ENCODE measurements at places on chromosomes 13 and 19.

- no peak for DNase-seq
These were observed 55.1 kb downstream of the FGF14 start for GRCh38 chr13:102346769-102347168.

- peak; percentile 79 for DNase-seq
These were observed 7.3 kb upstream of the STRN4 start for GRCh38 chr19:46753420-46754155.

GRCh38 chr13:25237083-25237482 lies 50.2 kb downstream of the MTMR6 start:
- DNase-seq: no peak

DNA sequence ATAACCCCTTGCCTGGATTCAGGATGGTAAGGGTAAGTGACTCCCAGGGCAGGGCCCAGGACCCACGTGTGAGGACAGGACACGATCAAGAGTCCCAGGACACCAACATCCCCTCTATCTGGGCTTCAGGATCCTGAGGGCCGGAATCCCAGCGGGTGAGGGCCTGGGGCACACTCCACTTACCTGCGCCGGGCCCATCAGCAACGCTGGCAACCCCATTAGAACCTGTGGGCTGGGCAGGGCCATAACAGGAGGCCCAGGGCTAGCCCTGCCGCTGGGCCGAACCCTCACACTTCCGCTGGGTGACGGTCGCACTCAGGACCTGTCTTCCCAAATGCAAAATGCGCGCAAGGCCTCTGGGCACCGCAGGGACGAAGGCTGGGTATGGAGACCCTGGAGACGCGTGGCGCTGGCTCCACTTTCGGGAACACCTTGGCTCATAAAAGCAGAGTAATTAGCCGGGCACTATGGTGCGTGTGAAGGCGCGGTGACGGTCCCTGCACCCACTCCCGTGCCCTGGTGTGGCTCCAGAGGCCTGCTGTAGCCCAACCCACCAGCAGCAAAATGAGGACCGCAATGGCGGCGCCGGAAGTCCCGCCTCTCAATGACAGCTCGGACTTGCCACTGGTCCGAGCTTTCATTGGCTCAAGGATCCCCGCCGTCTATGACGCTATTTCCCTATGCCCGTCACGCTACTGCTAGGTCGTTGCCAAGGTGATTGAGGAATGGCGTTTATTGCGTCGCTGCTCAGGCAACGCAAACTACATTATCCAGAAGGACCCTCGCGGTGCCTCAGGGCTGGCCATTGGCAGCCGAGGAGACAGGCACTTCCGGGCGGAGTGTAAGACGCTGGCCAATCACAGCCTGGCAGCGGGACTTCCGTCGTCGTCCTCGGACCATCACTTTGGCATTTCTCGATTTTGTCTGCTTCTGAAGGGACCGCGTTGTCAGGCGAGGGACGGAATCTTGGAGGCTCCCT lies at the start of gene ZNF132:
ZNF132 (minus strand) TSS at position 578 of the 979 bp plus-strand sequence; CDS start at position 246, 332 bp downstream.
- DNase-seq: peak; percentile 97

GRCh38 chr19:7898967-7899366 lies 4.7 kb upstream of the MAP2K7 start:
- no peak for DNase-seq

DNA sequence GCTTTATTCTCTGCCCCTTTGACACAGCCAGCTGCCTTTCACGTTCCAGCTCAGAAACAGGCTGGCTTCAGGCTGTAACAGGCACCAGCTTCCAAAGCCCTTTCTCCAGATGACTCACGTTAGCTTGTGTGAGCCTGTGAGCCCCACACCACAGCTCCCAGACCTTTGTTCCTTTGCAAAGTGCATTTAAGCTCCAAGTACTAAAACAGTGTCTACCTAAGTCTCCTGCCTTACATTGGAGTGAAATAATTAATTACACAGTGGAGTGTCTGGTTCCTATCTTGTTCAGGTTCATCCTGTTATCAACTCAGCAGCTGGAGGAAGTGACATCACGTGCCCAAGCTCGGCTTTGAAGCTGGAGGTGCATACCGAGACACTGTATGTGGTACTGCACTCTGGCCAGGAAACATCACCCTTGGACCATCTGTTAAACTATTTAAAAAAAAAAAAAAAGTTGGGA lies 475.8 kb downstream of the FOXO1 start:
- DNase-seq: peak; percentile 33

GRCh38 chr13:64849196-64849595 lies 2380.9 kb downstream of the PCDH9 start:
- no peak for DNase-seq

DNA sequence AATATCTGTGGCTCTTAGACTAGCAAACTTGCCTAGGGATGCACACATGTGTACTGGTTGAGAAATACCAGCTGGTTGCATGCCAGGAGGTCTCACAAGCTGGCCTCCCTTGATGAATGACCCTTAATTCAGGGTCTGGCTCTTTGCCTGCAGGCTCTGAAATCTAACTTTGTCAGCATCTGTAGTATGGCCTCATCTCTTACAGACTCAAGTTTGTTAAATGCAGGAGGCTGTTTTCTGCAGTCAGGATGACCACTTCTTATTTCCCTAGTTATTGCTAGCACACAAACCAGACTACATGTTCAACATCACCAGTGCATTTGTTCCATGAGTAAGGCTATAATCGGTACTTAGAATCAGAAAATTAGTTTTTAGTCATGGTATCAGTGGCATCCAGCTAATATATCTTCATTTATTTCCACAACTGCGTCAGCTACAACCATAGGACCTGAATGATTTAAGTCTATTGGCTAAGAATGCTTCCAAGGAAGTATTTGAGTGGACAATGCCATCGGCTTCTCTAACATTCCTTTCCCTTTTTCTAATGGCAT lies 23.3 kb upstream of the POSTN start:
- DNase-seq: no peak

DNA sequence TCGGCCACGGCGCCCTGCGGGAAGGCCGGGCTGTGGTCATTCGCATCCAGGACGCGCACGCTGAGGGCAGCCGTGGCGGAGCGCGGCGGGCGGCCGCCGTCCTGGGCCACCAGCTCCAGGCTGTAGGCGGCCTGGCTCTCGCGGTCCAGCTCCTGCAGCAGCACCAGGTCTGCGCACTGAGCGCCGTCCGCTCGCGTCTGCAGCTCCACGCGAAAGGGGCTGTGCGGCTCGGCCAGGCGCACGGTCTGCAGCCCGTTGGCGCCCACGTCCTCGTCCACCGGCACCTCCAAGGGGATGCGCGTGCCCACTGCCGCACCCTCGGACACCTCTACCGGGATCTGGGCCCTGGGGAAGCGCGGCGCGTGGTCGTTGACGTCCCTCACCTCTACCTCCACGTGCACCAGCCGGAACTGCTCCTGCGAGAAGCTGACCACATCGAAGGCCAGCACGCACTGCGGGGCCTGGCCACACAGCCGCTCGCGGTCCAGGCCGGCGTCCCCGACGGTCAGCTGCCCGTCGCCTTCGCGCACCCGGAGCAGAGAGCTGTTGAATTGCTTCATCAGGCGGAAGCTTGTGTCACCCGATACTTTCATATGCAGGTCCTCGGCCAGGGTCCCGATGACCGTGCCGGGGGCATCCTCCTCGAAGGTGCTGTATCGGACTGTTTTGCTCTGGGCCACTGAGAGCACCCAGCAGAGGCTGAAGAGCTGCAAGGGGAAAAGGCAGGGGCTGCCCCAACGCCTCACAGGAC lies 583 bp downstream of the PCDH8 start:
- no peak for DNase-seq

GRCh38 chr13:97018029-97018819 lies 23.9 kb upstream of the OXGR1 start:
- DNase-seq: peak; percentile 47

- DNase-seq: no peak
These were observed 545.5 kb downstream of the UQCRFS1 start for GRCh38 chr19:28667348-28667977.

GRCh38 chr13:30034458-30034795 lies 184.0 kb upstream of the UBL3 start:
- DNase-seq: no peak

DNA sequence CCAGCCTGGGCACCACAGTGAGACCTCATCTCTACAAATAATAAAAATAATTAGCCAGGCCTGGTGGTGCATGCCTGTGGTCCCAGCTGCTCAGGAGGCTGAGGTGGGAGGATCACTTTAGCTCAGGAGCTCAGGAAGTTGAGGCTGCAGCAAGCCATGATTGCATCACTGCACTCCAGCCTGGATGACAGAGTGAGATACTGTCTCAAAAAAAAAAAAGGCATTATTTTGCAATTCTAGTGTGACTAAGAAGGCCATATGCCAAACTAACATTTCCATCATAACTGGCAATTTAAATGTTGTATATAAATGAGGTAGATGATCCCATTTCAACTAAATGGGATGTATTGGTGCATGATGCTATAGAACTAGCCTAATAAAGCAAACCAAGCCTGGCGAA lies 632.8 kb upstream of the KLF12 start:
- DNase-seq: no peak

DNA sequence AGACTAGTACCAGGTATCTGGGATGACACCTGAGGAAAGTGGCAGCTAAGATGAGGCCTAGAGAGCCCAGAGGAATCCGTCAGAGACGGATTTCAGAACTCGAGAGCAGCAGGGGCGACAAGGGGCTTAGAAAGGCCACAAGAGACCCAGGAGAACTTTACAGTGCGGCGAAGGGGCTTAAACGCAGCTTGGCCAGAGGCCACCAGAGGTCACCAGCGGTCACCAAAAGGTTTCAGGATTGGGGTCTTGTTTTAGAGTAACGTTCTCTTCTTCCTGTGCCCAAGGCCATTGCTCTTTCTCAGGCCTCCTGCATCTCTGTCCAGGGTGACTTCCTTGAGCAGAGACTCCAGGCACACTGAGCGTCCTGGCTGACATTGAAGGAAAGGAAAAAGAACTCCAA lies 2.2 kb downstream of the ZSCAN22 start:
- DNase-seq: peak; percentile 52

GRCh38 chr13:76198568-76199163 lies 562.5 kb downstream of the LMO7 start:
- DNase-seq: no peak

GRCh38 chr19:13356686-13357280 lies 149.5 kb downstream of the CACNA1A start:
- no peak for DNase-seq

DNA sequence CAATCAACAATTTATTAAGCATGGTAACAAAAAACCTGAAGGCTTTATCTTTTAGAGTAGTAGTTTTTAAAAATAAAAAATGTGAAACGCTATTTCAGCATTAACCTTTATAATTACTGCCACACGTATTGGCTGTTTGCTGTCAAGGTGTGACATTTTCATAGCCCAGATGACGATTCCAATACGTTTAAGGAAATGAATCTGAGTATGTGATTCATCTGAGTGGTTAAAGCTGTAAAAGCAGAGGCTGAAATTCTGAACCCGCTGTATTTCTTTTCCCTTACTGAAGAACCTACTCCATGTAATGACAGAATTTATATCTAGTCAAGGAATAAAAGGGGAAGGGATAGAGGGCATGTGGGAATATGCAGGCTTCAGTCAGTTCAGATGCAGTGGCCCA lies 166.0 kb downstream of the LMO7 start:
- DNase-seq: no peak

- DNase-seq: no peak
These were observed 12.5 kb downstream of the GJB6 start for GRCh38 chr13:20219577-20219976.

GRCh38 chr13:32147976-32148375 lies 116.4 kb downstream of the FRY start:
- no peak for DNase-seq

- peak; percentile 86 for DNase-seq
These were observed 3.7 kb downstream of the USHBP1 start for GRCh38 chr19:17260842-17261325.
